ENCODE measurements at places on chromosomes 6 and 20.

DNA sequence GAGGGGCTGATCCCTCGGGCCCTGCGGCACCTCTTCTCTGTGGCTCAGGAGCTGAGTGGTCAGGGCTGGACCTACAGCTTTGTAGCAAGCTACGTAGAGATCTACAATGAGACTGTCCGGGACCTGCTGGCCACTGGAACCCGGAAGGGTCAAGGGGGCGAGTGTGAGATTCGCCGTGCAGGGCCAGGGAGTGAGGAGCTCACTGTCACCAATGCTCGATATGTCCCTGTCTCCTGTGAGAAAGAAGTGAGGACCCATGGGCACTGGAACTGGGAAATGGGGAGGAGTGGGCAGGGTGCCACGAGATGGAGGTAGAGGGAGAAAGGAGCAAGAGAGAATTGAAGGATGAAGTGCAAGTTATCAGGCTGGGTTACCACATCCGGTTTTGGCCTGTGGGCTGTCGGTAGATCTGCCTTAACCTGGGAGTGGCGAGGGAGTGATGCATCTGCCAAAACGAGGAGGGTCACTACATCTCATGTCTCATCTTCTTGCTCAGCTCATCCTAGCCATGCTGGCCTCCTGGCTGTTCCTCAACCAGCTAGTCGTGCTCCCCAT is 5.4 kb upstream of the PHF1 start:
- no peak for DNase-seq

DNA sequence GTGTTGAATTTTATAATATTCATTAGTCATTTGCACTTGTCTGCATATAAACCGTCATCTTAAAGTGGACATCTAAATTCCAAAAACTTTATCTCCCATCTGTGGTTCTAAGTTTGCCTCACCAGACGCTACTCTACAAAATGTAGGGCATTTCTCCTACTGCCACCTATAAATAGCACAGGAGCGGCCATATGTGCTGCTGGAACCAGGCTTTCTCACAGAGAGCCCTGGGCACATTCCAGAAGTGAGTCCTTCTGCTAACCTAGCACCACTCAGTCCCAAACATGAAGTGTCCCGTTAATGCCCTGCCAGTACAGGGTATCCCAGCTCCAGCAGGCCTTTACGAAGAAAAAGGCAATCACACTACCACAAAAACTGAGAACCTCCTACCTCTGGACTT is 153.7 kb downstream of the TMEM242 start:
- no peak for DNase-seq

DNA sequence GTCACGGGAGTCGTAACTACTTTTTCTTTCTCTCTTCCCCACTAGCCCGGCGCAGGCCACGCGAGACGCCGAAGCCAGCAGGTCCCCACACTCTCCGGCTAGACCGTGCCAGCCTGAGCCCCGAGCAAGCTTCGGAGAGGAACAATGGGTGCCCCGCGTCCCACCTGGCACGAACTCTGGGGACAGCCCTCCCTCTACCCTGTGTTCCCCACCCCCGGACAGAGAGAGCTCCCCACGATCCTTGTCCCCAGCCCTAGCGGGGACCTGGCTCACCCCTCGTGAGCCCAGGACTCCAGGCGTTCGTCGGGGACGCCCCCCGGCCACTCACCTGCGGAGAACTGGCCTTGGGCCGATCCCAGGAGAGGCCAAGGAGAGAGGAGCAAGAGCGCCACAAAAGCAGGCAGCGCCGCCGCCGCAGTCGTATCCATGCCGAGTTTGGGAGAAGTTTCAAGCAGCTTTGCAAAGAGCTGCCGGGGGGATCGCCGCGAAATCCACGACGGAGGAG is 416 bp downstream of the PTPRK start:
- DNase-seq: no peak

DNA sequence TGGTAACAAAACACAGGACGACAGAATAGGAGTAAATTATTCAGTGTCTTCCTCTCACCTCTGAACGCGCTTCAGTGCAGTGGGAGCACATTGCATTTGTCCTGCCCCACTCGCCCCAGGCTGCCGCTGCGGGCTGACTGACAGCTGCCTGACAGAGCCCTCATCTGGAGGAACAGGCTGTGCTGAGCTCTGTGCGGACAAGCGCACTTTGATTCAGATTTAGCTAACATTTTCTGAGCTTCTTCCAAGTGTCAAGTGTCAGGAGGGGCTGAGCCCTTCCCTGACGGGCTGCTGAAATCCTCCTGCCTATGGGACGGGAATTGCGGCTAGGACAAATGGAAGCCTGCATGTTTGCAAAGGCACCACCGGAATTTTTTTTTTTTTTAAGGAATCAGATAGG is 383.0 kb upstream of the CDH4 start:
- no peak for DNase-seq

DNA sequence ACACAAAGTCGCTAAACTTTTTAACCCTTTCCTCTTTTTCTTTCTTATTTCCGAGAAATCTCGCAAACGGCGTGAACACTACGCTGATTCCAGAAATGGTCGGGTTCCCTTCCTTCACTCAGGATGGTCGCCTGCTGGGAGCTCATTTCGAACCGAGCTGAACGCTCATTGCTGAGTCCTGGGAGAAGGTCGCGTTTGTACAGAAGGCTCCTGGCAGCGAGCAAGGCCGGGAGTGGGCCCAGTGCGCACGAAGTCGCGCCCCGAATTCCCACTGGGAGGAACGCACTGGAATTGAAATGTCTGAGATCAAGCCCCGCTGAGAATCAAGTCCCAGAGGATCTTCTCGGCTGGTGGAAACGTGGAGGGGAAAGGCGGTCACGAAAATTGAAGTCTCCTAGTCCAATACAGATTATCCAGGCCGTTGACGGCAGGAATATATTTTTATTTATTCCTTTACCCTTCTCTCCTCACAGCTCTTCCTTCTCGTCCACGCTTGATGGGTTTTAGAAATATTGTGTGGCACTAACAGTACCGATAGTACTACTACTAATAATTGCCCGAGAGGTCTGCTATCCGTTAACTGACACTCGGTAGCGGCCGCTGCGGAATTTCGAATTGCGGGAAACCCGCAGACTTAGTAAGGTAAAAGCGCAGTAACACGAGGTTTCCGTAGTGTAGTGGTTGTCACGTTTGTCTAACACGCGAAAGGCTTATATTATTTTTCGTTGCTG is 207.2 kb upstream of the ZNF184 start:
- no peak for DNase-seq

DNA sequence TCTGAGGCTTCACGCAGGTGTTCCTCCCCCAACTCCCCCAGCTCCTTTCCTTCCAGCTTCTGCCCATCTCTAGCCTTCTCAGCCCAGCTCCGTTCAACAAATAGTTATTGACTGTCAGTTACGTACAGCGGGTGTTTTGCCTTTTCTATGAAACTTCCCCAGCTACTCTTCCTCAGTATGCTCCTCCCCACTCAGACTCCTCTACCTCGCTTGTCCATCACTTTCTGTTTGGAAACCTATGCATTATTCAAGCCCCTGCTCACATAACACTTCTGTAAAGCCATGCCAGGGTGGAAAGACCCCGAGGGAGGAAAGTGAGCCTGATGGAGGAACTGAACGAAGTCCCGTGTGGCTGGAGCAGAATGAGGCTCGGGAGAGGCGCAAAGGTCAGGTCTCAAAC is 44.2 kb upstream of the NR2E1 start:
- no peak for DNase-seq
